ENCODE measurements at places on chromosomes 2 and 18.
A peak's percentile ranks its signal among the peaks of the same experiment; 100 is the strongest.

GRCh38 chr18:35215026-35215425 lies 25.8 kb upstream of the ZNF397 start:
- no peak for DNase-seq

GRCh38 chr2:64606479-64607363 lies 47.0 kb downstream of the SERTAD2 start:
- peak; percentile 63 for DNase-seq

GRCh38 chr2:55922291-55922907 lies 1.2 kb downstream of the EFEMP1 start:
- no peak for DNase-seq

DNA sequence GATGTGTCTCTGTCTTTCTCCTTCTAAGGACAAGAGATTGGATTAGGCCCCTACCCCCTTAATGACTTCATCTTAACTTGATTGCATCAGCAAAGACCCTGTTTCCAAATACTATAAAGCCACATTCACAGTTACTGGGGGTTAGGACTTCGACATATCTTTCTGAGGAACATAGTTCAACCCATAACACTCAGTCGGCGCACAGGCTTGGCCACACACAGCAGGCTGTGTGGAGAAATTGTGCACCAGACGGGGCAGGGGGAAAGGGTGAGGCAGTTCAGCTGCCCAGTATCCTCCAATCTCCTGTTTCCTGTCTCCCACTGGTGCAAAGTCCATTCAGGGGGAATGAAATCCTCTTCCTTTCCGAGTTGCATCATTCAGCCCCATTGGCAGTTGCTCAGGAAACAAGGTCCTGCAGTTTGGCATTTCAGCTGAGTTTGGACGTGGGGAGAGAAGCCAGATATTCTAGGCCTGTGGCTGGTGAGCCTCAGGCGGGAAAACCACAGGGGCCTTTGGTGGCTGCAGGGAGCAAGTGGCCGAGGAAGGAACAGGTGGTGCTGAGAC lies 9.4 kb upstream of the RAPGEF4 start:
- DNase-seq = no peak

- peak; percentile 66 for DNase-seq
These were observed 681 bp upstream of the ROCK2 start for GRCh38 chr2:11344956-11345677.

- no peak for DNase-seq
These were observed 4.7 kb upstream of the HPCAL1 start for GRCh38 chr2:10297959-10298531.

GRCh38 chr2:84283506-84283905 lies 175.6 kb downstream of the SUCLG1 start:
- DNase-seq = no peak

Data from globus pallidus (tissue), 1 donor.